Stimulated activated CD4-positive, alpha-beta T cell treated with anti-CD3 and anti-CD28 coated beads, Interleukin-4, amount 100 ng/mL, for 48 hours (primary cell): ENCODE measurements at places on chromosomes 11 and 22.

DNA sequence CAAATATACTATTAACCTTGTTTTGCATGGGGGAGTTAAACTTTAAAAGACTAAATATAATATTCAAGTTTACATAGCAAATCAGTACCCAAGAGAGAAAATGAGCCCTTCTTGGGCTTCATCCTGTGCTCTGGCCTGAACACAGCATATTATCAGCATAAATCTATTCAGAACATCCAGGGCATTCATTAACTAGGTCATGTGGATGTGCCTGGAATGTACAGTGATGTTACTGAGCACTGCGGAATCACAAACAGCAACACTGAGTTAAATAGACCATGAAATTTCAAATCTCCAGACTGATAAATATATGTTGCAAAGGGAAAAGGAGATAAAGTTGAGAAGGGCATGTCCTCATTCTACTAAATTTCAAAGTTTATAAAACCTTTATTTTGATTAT lies 426.4 kb downstream of the AASDHPPT start:
- no peak for DNase-seq

GRCh38 chr22:36239150-36239400 lies 252 bp downstream of the APOL2 start:
- no peak for DNase-seq

GRCh38 chr22:16804882-16805281 lies 20.3 kb downstream of the XKR3 start:
- no peak for DNase-seq

DNA sequence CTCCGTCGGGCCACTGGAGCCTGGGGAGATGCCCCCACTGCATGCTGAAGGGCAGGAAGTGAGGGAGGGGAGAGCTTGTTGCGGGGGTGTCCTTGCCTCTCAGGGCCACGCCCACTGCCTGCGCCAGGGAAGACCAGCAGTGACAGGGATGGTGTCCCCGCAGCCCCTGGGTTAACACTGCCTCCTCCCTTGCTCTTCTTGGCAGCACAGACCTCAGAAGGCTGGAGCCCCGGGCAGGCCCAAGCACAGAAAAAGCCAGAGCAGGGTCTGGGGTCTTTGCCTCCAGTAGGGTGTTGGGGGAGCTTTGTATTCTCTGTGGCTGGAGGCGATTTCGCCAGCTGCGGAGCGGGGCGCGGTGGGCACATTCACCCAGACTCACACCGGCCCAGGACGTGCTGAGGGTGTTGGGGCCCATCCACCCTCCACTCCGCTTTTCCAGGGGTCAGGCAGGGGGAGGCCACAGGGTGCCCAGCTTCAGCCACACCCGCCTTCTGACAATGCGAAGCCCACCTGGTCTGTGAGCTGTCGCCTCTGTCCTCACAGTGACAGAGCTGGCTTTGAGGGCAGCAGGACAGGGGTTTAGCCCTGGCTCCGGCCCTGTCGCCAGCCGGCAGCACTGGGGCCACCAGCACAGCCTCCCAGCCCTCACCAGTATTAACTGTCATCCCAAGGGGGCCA lies 83.7 kb downstream of the CDKN1C start:
- DNase-seq = no peak

DNA sequence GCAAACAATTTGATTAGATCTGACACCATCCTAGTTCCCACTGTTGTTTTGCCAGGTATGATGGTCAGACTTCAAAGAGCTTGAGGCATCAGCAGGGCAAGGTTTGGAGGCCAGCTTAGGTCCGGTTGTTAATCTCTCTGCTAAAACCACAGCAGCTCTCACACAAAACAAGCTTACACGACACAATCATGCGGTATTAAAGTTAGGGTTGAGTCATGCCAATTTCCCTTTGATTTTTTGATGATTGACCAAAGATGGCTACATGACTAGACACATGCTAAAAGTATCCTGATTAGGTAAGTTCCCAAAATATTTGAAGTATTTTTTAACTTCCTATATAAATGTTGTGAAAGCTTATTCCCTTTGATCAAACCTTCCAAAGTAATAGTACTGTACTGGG lies 145.9 kb downstream of the ELP4 start:
- no peak for DNase-seq

- no peak for DNase-seq
Measured at GRCh38 chr11:82539669-82540068, 194.0 kb downstream of the FAM181B start.

DNA sequence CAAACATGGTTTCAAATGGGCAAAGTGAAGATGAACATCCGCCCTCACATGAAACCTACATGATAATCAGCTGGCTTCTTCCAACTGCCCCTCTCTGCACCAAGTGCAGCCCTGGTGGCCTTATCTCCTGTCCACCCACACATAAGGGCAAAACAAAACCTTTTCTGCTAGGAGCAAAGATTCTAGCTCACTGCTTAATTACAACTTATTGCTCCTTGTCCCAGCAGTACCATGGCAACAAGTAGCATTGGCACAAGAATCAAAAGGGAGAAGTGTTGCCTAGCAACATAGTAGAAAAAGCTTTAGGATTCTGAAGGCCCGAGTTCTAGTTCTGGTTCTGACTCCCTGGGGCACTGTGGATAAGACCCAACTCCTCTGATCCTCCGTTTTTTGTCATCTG lies 68.7 kb upstream of the BMAL1 start:
- DNase-seq = no peak

DNA sequence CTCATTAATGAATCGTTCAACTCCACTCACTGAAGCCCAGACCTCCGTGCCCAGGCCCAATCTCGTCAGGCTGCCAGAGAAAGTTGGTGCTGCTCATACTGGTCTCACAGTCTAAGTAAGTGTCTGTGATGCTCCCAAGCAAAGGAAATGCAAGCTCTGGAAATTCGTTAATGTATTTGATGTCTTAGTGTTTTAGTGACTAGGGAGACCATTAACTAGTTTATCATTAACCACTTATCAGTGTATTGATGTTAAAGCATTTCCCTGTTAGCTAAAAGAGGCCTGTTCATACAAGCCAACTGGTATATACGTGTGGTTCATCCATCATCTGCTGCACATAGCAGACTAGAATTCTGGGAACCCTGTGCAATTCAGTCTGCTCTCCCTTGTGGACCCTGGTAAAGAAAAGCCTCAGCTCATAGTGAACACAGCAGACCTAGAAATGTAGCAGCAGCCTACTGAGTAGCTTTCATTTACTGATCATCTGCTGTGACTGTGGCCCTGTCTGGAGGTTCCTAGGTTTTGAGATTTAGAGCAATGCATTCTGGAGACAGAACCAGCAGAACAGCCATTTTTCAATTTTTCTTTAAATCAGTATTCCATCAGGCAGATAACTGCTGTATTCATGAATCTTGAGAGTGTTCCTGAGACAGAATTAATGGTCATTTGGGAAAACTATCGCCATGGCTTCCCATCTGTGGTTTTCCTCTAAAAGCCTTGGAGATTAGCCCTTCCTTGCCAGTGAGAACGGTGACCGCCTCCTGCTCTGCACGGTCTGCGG lies 15.7 kb upstream of the AIFM3 start:
- DNase-seq = no peak

GRCh38 chr11:47272706-47273105 lies 2.8 kb downstream of the MADD start:
- DNase-seq = no peak

DNA sequence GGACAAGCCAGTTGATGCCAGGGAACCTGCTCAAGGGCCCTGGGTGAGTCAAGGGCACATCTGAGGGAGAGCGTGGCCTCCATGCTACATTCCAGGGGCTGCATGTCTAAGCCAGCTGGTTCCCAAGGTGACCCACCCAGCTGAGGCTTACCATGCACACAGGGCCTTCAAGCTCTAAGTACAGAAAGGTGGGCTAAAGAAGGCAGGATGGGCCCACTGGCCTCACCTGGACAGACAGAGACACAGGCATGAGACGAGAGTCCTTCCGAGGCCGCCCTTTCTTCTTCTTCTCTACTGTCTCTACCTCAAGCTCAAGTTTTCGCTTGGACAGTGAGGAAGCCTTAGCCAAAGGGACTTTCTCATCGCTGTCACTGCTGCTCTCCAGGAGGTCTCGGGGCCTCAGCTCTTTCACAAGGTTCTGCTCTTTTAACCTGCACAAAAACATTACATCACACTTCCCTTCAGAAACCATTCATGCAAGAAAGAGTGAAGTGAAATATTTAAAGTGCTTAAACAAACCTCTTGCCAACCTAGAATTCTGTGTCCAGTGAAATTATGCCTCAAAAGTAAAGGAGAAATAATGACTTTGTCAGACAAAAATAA lies 69.9 kb downstream of the HIRA start:
- no peak for DNase-seq

DNA sequence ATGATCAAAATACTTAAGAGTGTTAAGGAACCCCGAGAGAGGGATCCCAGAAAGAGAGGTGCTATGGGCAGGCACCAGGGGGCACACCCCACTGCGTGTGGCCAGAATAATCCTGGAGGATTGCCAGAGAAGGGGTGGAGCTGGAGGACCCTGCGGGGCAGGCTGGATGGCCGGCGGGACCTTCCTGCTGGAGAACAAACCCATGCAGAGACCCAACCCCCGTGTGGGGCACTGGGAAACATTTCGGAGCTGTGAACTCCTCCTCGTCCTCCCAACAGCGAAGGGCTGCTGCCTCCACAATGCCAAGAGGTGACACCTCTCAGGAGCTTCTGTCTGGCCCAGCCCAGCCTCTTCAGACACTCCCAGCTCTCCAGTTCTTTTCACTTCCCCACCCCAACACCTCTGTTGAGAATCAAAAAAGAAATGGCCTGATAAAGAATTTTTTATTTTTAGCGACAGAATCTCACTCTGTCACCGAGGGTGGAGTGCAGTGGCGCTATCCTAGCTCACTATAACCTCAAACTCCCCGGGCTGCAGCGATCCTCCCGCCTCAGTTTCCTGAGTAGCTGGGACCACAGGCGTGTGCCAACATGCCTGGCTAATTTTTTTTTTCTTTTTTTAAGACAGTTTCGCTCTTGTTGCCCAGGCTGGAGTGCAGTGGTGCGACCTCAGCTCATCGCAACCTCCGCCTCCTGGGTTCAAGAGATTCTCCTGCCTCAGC lies 25.6 kb downstream of the RHOD start:
- DNase-seq = no peak

DNA sequence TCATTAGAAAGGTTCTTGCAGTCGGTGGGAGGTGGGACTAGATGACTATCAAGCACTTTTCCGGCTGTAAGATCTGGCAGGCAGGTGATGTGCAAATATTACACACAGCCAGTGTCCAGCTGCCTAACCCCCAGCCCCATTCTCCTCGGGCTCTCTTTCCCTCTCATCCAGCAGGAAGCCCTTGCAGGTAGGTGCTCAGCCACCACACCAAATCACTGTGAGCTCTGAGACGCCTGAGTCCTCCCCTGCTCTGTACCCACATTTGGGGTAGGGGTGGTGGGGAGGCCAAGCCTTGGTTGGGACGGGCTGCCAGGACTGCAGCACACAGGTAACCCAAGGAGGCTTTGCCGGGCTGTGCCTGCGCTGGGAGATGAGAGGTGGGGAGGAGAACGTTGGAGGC lies 601 bp downstream of the ART5 start:
- no peak for DNase-seq
